NCI-H526 (cell line): ENCODE measurements at places on chromosomes 7 and 10.

DNA sequence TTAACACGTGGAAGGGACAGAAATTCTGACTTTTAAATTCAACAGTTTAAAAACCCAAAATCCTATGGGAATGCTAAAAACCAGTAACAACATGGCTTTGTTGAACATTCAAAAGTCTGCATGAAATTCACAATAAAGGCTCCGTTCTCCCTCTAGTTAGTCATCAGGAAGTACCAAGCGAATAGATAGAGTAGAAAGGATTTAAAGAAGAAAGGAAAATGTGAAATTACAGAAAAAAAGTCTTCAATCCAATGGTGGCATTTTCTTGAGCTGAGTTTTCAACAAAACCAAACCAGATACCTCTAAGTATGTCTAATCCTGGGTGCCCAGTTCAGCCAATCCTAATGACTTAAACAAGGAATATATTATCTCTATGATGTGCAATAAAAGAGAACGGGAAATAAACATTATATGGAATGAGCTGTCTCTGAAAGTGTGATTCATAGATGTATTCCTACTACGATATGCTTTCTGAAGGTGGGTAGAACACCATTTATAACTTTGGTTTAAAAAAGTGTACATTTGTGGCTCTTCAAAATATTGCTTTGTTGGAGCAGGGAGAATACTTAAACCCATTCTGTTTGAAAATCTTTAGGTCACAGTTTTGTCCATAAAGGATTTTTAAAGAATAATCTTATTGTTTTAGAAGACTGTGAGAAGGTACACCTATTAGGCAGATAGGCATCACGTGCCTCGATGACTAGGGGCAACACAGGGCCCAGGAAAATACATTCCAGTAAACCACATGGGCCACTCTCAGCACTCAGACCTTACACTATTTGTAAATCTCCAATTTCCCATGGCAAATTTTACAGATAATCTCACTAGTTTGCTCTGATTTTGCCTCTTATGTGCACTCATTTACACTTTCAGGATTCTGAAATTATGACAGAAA lies 87.7 kb downstream of the CUBN start:
- no peak for DNase-seq

- peak; percentile 13 for DNase-seq
Observed at GRCh38 chr7:155007947-155008346, 5.0 kb upstream of the PAXIP1 start.

- no peak for DNase-seq
Observed at GRCh38 chr7:46999866-47000265, 582.0 kb downstream of the TNS3 start.

DNA sequence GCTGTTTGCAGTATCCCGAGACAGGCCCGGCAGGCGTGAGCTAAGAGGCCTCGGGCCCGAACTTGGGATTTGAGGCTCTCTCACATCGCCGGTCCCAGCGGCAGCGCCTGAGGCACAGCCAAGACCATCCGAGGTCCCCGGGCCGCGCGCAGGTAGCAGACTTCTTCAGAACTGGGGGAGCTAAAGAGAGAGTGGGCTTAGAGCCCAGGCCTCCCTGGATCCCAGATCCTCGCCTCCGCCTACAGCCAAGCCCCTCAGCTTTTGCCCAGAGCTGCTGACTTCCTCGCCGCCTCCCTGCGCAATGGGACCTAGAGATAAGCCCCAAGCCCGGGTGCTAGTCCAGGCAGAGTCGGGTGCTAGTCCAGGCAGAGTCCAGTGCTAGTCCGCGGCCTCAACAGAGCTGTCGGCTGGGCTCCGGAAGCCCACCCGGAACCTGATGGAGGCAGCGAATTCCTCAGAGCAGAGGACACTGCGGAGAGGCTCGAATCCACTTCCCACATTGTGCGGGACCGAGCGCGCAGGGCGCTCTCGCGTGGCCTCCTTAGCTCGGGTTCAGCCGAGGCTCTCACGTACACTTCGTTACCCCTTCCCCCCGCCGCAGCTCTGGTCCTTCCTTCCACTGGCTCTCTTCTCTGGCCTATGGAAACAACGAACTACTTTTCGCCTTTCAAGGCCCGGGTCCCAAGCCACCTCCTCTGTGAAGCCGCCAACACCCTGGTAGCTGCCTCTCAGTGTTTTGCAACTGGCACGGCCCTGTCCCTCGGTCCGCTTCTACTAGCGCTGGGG lies 5.8 kb downstream of the LBX1 start:
- DNase-seq: peak; percentile 27

DNA sequence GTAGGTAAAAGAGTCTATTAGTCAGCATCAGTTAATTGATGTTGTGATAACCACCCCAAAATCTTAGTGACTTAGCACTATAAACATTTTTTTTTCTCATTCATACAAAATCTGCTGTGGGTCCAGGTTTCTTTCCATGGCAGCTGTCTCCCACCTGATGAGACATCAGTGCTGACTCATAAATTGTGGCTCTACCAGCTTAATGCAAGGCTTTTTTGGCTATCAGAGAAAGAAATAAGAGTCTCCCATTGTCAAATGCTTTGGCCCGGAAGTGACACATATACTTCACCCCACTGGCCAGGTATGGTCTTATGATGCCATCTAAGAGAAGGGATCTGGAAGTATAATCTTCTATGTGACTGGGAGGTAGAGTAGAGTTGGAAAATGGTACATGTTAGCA lies 14.5 kb downstream of the DNAJB9 start:
- no peak for DNase-seq

DNA sequence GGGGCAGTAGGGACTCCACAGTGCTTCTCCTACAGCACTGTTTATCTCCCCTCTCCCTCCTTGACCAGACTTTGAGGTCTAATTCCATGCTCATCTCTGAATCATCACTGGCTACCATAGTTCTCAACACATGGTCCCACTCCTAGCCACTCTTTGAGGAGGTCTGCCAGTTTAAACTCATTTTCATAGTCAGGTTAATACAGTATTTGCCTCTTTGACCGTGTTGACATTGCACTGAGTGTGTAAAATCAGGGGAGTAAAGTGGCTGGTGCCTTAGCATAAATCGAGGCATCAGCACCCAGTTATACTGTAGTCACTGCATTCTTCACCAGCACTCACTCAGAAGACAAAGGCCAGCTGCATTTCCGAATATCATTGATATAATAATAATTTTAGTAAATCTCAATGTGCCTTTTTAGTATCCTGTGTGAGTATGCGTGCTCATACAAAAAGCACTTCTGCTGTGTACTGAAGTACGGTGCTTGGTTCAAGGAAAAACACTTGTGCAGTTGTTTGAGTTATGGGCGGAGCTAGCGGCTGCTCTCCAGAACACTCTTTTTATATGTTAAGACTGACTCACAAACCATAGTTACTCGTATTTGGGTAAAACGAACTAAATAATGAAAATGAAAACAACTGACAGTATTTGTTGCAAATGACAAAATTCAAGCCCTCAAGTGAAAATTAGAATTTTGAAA lies 89.7 kb downstream of the GALNT11 start:
- no peak for DNase-seq

- no peak for DNase-seq
Observed at GRCh38 chr10:85532773-85533172, 833.8 kb downstream of the GRID1 start.

GRCh38 chr10:119025776-119026175 lies 3.7 kb upstream of the NANOS1 start:
- DNase-seq: no peak

GRCh38 chr7:36283711-36284130 lies 105.9 kb upstream of the ANLN start:
- DNase-seq: no peak

DNA sequence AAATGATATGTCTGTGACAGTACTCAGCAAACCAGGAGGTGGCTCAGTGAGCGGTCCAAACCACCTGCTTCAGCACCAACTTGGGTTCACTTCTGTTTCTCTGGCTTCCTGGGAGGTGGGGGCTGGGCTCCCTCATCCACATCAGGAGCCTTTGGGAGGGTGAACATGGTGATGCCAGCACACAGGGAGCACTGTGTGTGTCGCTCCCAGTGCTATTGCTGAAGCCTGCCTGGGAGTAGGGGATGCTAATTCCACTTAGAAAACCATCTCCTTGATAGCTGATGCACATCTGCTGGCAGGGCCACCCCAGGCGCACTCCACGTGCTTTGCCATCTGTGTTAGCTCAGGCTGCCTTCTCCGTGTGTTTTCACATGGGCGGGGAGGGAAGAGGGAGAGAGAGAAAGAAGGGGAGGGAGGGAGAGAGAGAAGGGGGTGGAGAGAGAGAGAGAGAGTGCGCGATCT lies 58.0 kb downstream of the RAMP3 start:
- DNase-seq: no peak
